ENCODE measurements at places on chromosomes 5 and 9. TPM values are rescaled to one million over a fixed set of nuclear protein-coding genes. Genes with fewer than 3 reads are reported as not detected.

The SLC1A1 gene
- total RNA-seq: 52.7 TPM

The WDR38 gene
- not detected for total RNA-seq

The PCDHB8 gene
- 2.4 TPM for total RNA-seq

The PCDHGB1 gene
- 2.0 TPM for total RNA-seq

The TEX10 gene
- 13.0 TPM for total RNA-seq

The PDE8B gene
- 4.9 TPM for total RNA-seq

The CMBL gene
- total RNA-seq: 21.8 TPM

The RNF20 gene
- 48.1 TPM for total RNA-seq

The HAUS6 gene
- 5.8 TPM for total RNA-seq

- DNase-seq: no peak
- no peak overlapping the region for H3K27ac ChIP-seq
- H3K36me3 ChIP-seq: peaks cover 21% of the 10 kb centered on the region
- H3K27me3 ChIP-seq: no peaks in the 10 kb centered on the region
- H3K4me3 ChIP-seq: no peak overlapping the region
These were observed 37.5 kb downstream of the CREBRF start for GRCh38 chr5:173093606-173094005.

DNA sequence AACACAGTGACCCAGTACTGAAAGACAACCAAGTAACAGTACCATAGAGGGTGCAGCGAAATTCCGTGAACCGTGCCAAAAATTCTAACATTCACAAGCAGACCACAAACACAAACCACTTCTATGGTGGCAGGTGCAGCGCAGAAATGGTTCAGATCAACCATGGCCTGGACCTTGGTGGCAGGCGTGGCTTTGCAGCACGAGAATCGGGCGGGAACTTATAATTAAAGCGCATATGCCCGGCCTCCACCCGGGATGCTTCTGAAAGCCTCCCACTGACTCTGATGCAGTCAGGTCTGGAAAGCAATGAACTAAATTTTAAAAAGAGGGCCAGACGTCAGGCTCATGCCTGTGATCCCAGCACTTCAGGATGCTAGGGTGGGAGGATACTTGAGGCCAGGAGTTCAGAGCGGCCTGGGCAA, 68.0 kb upstream of the TBC1D9B start:
- no peak overlapping the region for H3K27ac ChIP-seq
- no peak for DNase-seq
- H3K27me3 ChIP-seq: no peaks in the 10 kb centered on the region
- no peak overlapping the region for H3K4me3 ChIP-seq
- H3K36me3 ChIP-seq: peaks cover 45% of the 10 kb centered on the region

DNA sequence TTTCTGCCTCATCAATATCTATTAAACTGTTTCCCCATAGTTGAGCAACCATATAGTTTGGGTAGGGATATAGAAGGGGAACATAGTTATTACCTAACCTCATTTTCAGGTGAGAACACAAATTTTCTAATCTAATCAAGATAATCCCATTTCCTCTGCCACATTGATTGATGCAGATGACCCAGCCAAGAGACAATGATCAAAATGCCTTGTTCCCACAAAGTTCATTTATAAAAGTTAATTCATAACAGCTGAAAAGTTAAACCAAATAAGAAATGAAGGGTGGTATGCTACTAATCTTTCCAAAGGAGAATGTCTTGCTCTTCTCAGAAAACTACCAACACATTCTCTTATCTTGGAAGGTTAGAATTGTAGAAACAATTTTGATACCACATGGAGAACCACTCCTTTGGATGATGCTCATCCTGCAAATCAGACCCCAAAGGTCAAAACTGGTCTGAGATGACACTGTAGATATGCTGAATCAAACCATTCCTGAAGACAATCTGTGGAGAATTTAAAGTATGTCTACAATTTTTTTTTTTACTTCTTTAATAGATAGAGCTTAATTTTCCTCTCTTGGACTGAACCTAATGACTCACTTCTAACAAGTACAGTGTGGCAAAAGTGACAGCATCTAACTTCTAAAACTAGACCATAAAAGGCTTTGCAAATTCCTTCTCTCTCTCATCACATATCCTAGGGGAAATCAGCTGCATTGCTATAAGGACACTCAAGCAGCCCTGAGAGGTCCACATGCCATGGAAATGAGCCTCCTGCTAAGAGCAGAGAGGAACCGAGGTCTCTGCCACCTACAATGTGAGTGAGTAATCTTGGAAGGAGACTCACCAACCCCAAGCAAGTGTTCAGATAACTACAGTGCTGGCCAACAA, 586.7 kb upstream of the TUSC1 start:
- no peaks in the 10 kb centered on the region for H3K4me1 ChIP-seq
- no peaks in the 10 kb centered on the region for H3K27me3 ChIP-seq
- no peak overlapping the region for H3K27ac ChIP-seq
- no peak for DNase-seq
- H3K36me3 ChIP-seq: no peaks in the 10 kb centered on the region
- no peak overlapping the region for H3K4me3 ChIP-seq

GRCh38 chr5:96817506-96817905, 9.8 kb upstream of the ERAP1 start:
- no peaks in the 10 kb centered on the region for H3K36me3 ChIP-seq
- no peak overlapping the region for H3K27ac ChIP-seq

DNA sequence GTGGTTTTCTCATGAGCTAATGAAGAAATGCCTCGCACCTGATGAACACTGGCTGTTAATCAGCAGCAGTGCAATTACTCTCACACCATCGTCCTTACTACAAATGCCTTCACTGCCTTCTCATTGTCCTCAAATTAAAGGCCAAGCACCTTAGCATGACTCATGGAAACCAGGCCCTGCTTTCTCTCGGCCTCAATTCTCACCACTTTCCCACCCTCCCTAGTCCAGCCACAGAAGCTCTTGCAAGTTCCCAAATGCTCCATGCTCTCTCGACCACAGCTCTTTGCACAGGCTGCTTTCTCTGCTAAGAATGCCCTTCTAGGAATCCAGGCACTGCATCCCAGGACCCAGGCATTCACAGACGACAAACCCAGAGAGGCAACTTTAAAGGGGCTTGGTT, 94.6 kb upstream of the KLF4 start:
- H3K4me3 ChIP-seq: no peak overlapping the region
- peaks cover 13% of the 10 kb centered on the region for H3K4me1 ChIP-seq
- DNase-seq: no peak
- H3K36me3 ChIP-seq: no peaks in the 10 kb centered on the region
- H3K27ac ChIP-seq: no peak overlapping the region

GRCh38 chr9:98599566-98600216, 109.0 kb downstream of the GABBR2 start:
- no peak overlapping the region for H3K4me3 ChIP-seq
- no peak for DNase-seq
- no peaks in the 10 kb centered on the region for H3K36me3 ChIP-seq
- H3K4me1 ChIP-seq: no peaks in the 10 kb centered on the region

DNA sequence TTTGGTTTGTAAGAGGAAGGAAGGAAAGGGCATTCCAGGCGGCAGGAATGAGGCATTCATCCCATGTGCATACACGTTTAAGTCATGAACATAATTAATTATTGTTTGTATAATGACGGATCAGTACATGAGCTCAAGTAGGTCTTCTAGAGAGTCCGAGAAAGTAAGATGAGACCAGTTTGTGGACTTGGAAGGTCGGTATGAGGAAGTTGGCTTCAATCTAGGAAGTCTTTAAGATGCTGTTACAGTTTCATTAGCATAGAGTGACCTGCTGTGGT, 2.1 kb downstream of the GTF3C4 start:
- H3K4me3 ChIP-seq: no peak overlapping the region
- H3K4me1 ChIP-seq: peaks cover 35% of the 10 kb centered on the region
- H3K27ac ChIP-seq: no peak overlapping the region

DNA sequence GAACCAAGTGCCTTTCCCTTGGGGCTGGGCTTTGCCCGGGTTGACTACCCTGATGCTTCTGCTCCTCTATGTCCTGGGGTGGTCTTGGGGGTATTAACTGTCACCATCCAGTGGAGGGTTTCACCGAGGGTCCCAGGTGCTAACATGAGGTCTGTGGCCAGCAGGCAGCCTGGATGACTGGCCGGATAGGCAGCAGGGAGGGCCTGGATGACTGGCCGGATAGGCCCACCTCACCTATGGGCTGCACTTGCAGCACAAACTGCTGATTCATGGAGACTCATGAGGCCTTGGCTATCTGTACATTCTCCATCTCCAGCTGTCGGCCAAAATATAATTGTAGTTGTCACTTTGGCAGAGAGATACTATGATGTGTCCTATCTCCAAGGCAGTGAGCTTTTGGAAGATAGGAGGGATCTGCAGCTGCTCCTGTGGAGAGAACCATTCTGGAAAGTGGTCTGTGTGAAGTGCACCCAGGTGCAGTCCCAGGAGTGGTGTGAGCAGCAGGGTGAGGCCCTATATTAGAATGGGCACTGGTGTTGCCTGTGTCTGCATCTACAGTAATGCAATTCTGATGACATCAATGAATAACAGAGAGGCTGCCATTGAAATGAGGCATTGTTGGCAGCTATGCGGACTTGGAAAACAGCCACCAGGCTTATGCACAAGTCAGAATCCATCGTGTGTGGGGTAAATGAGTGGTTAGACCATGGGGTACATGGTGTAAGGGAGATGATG, 26.3 kb upstream of the CDKN2AIPNL start:
- no peaks in the 10 kb centered on the region for H3K36me3 ChIP-seq
- peak overlapping the region; percentile 89 for H3K27ac ChIP-seq
- DNase-seq: peak; percentile 11
- H3K4me1 ChIP-seq: peaks cover 36% of the 10 kb centered on the region
- no peak overlapping the region for H3K4me3 ChIP-seq
- H3K27me3 ChIP-seq: no peaks in the 10 kb centered on the region

GRCh38 chr9:81824802-81825730, 103.2 kb upstream of the SPATA31D4 start:
- no peak overlapping the region for H3K27ac ChIP-seq
- H3K4me1 ChIP-seq: peaks cover 2% of the 10 kb centered on the region
- H3K4me3 ChIP-seq: no peak overlapping the region
- no peaks in the 10 kb centered on the region for H3K36me3 ChIP-seq
- DNase-seq: no peak

Data from upper lobe of right lung (tissue), 1 donor.